ENCODE measurements at places on chromosomes 6 and 20.

DNA sequence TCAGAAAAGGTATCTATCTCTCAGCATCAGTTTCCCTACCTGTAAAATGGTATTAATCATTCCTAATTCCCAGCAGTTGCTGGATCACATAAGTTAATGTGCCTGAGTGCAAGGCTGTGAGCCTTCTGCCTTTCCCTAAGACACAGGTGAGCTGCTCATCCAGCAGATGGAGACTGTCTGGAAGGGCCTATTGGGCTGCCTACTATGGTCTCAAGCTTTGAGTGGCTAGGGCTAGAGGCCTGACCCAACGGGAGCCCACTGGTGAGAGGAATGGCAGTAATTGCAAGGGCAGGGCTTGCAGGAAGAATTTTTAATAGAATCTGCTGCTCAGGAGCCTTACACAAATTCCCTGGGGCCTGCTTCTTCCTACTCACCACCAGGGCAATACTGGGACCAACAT is 4.3 kb downstream of the KHDC1 start:
- DNase-seq, result no peak

DNA sequence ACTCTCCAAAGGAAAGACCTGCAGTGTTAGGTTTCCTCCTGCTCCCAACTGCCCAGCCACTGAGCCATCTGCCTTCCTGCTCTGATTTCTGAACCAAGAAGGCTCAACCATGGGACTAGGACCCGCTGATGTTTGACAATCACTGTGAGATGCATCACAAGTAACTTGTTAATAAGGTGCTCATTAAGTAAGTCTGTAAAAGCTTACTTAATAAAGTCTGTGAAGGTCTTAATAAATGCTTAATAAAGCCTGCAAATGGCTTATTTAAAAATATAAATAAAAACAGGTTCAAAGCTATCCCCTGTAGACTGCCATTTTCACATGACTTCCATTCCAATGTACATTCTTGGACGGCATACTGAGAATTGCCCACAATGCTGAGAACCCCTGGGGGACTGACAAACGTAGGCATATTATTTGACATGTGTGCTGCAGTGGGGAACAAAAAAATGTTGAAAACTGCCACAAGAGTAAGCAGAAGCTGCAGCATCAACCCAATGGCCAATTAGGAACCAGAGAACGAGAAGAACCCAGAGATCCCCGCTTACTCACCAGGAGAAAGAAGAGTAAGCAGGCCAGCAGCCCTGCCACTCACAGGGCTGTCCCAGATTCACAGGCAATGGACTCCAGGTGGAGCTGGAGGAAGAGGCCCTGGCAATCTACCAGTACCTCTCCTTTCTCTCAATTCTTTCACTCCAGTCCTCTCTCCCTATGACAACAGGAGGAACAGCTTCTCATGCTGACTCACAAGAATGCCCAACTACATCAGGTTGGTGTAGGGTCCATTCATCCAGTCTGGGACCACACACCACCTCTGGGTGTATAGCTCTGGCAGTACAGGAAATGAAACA is 19.5 kb downstream of the KIF13A start:
- DNase-seq, result no peak

GRCh38 chr6:164665328-164665727 is 644.1 kb downstream of the C6orf118 start:
- no peak for DNase-seq

- no peak for DNase-seq
Measured at GRCh38 chr20:53597521-53598120, 4.0 kb upstream of the ZNF217 start.

DNA sequence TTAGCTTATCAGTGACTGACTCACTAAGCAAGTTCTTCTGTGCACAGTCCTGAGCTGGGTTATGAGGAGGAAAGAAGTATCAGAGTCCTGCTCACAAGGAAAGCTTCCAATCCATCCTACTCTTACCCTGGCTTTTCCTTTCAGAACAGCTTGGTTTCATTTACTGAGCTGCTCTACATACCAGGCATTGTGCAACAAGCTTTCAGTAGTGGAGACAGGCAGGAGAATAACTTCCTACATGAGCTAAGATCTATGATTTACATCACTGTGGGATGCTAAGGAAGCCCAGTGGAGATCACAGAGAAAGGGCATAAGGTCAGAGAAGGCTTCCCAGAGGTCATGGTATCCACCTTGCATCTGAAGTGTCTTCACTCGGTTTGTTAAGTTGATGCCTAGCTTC is 144.5 kb downstream of the MAP3K7 start:
- no peak for DNase-seq

GRCh38 chr20:38197217-38197616 is 32.1 kb upstream of the TGM2 start:
- no peak for DNase-seq

DNA sequence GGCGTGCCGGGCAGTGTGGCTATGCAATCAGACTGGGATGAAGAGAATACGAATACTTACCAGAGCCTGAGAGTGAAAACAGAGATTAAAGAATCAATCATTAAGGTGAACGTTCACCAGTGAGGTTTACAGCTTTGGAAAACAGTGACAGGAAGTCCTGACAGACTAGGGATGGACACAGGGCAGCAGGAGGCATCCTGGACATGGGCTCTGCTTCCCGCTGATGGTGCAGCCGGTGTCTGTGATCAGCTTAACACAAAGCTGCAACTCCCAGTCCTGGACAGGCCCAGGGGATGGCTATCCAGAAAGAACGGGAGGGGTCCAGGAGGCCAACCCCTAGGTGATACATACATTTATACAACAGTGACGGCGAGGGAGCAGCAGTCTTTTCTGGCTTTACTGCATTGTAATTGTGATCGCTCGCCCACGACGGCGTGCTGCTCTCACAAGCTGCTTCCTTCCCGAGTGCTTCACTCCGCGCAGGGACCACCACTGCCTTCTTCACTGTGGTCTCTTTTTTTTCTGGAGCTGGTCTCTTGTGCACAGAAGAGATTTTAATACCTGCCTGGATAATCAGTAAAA is 20.7 kb downstream of the DIDO1 start:
- DNase-seq, result no peak

DNA sequence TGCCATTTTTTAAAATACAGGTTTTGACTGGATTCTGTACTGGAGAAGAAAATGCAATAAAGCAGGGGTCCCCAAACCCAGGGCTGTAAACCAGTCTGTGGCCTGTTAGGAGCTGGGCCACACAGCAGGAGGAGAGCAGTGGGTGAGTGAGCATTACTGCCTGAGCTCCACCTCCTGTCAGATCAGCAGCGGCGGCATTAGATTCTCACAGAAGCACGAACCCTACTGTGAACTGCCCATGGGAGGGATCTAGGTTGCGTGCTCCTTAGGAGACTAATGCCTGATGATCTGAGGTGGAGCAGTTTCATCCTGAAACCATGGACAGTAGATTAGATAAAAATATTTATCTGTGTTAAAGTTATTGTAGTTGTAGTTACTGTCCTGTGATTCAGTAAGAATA is 21.1 kb upstream of the FBXO9 start:
- no peak for DNase-seq

- no peak for DNase-seq
Measured at GRCh38 chr6:158419339-158419909, 107.2 kb downstream of the TULP4 start.

- DNase-seq, result no peak
Measured at GRCh38 chr20:52809003-52809402, 163.2 kb upstream of the TSHZ2 start.

DNA sequence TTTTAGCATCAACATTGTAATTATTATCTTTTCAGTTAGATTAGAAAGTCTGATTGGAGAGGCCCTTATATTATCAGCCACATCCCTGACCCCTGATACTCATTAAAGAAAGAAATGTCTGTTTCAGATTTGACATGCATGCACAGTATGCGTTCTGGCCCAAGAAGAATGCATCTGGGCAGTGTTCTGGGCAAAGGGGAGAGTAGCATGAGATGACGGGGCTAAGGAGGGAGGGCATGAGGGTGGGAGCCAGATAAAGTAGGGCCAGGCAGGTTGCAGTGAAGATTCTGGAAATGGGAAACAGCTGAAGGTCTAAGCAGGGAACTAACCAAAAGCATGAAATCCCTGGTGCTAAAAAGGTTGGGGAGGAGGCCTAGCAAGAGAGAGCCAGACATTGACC is 7.3 kb downstream of the SAYSD1 start:
- no peak for DNase-seq

- DNase-seq, result no peak
Measured at GRCh38 chr6:164897523-164898235, 411.7 kb downstream of the C6orf118 start.

Data from GM12891 (cell line).